C1 segment of cervical spinal cord (tissue), 14 donors: ENCODE measurements at places on chromosomes 16 and 17.

GRCh38 chr17:80025796-80026195 is 9.9 kb downstream of the TBC1D16 start:
- no peak for DNase-seq

GRCh38 chr16:88886420-88886844 is 20.0 kb upstream of the PABPN1L start:
- DNase-seq, result no peak

GRCh38 chr16:88970050-88970449 is 7.0 kb downstream of the CBFA2T3 start:
- no peak for DNase-seq

GRCh38 chr16:30049871-30050270 is 15.7 kb upstream of the ALDOA start:
- peak; percentile 31 for DNase-seq

GRCh38 chr17:73707358-73707757 is 63.1 kb upstream of the SDK2 start:
- DNase-seq, result no peak

- peak; percentile 89 for DNase-seq
Observed at GRCh38 chr17:4498461-4499397, at the start of gene SPNS2. SPNS2 (plus strand) TSS chr17:4498881; CDS start chr17:4499048, 167 bp downstream.

DNA sequence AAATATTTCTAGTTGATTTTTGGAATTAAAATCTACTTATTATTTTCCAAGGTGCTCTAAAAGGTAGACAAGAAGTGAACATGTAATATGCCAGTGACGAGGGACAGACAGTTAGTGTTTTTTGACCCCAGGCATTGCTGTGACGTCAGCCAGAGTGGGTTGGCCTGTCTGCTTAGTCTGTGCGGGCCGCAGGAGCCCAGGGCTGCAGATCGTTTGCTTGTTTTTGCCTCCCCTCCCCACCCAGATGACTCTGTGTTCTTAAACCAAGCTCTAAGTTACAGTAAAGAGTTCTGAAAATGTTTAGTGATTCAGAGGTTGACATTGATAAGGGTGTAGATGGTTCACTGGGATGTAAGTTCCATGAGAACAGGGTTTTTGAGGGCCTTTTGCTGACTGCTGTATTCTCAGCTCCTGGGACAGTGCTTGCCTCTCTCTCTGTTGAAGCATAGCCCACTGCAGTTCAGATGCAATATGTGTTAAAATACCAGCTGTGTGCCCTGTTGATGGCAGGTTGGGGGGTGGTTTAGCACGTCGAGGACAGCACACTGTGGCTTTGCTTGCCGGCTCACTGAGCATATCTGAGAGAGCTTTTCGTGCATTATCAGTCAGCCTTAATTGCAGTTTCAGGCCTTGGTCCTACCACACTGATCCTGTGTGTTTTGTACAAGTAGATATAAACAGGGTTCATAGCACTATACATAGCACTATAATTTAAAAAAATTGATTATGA is 64.8 kb downstream of the SEC14L1 start:
- DNase-seq, result no peak

DNA sequence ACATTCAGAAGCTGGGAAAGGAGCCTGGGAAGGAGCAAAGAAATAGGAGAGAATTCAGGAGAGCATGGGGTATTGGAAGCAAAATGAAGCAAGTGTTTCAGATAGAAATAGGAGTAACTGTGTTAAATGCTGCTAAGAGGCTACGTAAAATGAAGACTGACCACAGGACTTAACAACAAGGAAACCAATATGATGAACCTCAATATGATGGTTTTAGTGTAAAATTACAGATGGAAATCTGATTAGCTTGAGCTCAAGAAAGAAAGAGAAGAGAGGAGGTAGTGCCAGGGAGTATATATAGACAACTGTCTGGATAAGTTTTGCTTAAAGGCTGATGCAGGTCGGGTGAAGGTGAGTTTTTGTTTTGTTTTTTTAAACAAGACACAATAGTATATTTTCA is 92.2 kb downstream of the HELZ start:
- DNase-seq, result no peak

DNA sequence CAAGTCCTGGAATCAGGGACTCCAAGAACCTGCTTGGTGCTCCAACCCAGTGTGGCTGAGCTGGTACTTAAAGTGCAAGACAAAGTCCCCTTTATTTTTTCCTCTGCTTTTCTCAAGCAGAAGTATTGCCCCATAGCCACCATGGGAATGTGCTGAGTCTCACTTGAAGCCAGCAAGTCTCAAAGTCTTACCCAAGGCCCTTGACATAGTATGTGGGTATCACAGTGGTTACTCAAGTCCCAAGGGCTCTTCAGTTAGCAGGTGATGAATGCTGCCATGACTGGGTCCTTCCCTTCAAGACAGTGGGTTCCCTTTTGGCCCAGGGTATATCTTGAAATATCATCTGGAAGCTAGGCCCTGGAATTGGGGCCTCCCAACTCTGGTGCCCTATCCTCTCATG is 30.5 kb upstream of the GINS3 start:
- no peak for DNase-seq

GRCh38 chr17:15947976-15948752 is 3.2 kb downstream of the ADORA2B start:
- no peak for DNase-seq

DNA sequence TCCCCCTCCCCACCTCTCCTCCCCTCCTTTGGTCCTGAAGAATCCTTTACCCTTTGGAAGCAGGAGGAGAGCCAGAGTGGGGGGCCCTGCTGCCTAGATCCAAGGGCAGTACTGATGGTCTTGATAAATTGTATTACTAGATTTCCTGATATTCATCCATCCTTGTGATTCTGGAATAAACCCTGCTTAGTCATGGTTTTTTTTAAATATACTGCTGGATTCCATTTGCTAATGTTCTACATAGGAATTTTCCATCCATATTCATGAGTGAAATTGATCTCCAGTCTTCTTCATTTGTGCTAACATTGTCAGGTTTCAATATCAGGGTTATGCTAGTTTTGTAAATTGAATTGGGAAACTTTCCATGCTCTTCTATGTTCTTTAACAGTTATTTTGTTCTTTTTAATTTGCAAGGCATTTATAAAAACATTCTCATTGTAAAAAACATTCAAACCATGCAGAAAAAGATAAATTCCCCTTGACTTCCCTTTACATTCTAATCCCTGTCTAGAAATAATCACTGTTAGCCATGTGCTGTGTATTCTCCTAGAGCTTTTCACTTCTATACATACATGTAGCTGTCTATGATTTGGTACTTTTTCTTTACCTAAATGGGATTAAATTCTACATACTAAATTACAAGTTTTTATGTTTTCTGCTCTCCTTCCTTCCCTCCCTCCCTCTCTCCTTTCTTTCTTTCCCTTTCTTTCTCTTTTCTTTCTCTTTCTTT is 56.7 kb downstream of the CCDC42 start:
- no peak for DNase-seq

DNA sequence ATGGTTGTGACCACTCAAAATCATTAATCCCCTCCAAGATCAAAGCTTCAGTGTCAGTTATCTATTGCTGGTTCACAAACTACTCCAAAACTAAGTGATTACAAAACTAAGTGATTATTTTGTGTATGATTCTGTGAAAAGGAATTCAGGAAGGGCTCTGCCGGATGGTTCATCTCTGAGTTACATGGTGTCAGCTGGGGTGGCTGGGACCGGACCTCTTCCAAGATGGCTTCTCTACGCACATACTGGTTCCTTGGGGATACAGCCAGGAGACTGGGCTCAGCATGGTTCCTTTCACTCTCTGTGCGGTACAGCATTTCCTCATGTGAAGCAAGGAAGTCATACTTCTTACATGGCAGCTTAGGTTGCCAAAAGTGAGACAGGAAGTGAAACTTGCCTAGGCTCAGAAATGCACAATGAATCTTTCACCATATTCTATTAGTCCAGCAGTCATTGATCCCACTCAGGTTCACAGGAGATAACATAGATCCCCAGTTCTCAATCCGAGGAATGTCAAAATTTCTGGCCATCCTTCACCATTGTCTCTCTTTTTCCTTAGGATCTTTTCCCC is 97.9 kb upstream of the IRX6 start:
- DNase-seq, result no peak

GRCh38 chr17:76682296-76682695 is 28.5 kb downstream of the MXRA7 start:
- DNase-seq, result no peak

GRCh38 chr16:83762992-83763358 is 44.8 kb upstream of the HSBP1 start:
- DNase-seq, result no peak

- DNase-seq, result no peak
Observed at GRCh38 chr17:77404812-77405581, 264.2 kb downstream of the SEC14L1 start.

DNA sequence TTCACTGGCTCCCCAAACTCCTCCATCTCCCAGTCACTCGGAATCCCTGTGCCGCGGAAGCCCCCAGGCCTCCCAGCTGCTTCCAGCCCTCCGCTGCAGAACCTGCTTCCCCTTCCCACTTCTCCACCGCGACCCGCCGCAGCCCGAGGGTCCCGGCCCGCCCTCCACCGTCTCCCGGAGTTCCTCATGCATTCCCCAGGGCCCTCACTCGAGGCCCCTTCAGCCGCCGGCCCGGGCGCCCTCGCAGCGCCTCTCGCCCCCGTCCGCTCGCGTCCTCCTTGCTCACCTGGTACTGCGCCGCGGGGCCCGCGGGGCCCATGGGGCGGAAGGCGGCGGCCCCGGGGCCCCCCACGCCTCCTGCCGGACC is 329 bp downstream of the SMARCD2 start:
- no peak for DNase-seq

GRCh38 chr17:66564992-66565465 is 262.6 kb downstream of the PRKCA start:
- no peak for DNase-seq

DNA sequence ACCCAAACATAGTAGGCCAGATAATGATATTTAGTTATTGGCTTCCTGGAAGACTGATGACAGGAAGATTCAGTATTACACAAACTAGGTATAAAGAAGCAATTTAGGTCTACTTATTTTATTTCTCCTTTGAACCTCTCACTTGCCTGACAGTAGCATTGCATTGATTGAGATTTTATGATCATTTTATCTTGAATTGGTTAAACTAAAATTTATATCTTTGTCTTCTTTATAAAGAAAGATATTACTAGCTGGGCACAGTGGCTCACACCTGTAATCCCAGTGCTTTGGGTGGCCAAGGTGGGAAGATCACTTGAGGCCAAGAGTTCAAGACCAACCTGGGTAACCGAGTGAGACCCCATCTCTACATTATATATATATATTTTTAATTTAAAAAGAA is 14.4 kb downstream of the HLF start:
- DNase-seq, result no peak

DNA sequence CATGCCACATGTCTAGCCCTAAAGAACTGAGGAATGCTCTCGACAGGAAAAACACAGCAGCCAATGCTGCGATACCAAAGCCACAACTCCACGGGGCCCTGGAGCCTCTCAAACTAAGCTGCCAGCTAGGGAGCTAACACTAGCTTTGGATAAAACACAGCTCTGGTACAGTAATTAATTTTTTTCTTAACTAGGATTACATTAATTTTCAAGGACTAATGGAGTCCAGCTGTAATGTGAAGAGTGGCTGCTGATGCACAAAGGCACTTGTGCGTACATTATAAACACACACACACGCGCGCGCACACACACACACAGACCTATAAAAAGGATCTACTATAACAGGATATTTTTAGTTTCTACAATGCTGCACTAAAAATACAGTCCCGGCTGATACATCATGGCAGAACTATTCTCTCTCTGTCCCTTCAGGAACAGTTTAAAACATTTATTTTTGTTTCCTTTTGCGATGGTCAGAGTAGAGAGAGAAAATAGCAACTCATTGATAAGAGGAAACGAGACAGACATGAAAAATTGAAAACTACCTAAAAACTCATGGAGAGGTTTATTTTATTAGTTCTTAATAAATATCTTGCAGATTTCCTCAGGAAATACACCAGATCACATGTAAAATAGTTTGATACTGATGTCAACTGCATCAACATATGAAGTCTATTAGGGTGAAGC is 88.5 kb downstream of the SMG6 start:
- no peak for DNase-seq

GRCh38 chr17:44797802-44798201 is 32.3 kb downstream of the GJC1 start:
- DNase-seq, result no peak

DNA sequence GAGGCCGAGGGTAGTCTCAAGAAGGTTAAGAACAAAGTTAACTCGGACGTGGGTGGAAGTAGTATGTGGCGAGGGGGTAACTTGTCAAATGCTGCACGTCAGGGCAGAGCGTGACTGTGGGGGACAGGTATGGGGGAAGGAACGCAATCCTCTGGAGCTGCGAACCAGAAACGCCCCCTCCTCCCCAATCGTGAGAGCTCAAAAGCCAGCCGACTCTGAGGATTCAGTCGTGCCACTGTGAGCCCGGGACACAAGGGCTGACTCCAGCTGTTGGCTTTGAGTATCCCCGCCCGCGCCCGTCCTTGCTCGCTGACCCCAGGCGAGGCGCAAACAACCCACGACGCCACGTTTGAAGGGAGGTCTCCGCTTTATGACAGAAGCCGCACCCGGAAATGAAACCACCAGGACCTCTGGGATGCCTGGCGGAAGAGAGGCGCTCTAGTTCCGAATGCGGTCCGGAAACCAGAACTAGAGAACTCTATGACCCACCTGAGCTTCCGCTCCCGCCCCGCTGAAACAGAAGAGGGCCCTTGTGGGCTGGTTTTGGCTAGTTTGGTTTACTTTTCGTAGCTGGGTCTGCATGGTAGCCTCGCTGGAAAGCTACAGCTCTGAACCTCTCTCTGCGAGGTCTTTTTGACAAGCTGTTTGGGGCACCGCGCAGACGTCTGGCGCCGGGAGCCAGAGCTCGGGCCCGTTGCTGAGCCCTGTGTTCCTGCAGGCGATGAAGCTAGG is at the start of gene PEX12:
Gene PEX12 (minus strand): TSS at position 375 of the 732 bp plus-strand sequence. CDS start 550 bp downstream, outside the sequence.
- DNase-seq, result peak; percentile 92

DNA sequence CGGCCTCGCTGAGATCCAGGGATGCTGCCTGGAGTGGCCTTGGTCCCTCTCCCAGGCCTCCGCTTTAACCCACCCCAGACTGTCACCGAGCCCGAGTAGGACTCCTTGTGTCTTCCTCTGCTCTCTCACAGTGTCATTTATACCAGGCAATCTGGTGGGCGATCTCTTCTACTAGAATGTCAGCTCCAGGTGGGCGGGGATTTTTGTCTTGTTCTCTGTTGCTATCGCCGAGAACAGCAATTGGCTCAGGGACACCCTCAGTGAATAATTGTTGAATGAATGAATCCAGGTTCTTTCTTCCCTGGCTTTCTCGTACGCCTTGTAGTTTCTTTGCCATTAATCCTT is 591 bp downstream of the DHX38 start:
- no peak for DNase-seq

GRCh38 chr16:79902351-79902750 is 301.8 kb upstream of the MAF start:
- no peak for DNase-seq

- DNase-seq, result no peak
Observed at GRCh38 chr17:49580981-49581647, 5.4 kb downstream of the NXPH3 start.
